ENCODE measurements at places on chromosomes 5 and 9.
A peak's percentile ranks its signal among the peaks of the same experiment; 100 is the strongest.

DNA sequence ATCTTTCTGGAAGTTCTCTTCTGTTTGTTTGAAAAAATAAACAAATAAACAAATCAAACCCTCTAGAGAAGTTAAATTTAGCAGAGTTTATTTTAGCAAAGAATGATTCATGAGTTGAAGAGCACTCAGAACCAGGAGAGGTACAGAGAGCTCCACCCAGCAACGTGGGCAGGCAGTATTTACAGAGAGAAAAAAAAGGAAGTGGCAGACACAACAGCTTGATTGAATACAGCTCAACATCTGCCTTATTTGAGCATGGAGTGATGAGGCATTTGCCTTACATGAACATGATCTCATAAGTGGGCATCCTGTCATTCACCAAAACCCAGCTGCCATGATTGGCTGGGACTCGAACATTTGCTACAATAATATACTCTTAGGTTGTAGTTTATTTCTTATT is 381.6 kb upstream of the ADAMTS16 start:
- DNase-seq = no peak

- no peak for DNase-seq
Measured at GRCh38 chr9:33690143-33690933, 105.0 kb upstream of the PRSS3 start.

GRCh38 chr9:128587453-128587852 is 35.1 kb downstream of the SPTAN1 start:
- DNase-seq = peak; percentile 92

GRCh38 chr9:88443480-88444113 is 55.4 kb downstream of the SPIN1 start:
- DNase-seq = no peak

- peak; percentile 74 for DNase-seq
Measured at GRCh38 chr9:72844440-72844768, 108.4 kb downstream of the ALDH1A1 start.

All from MM.1S (cell line).